Left renal pelvis (tissue), 4 donors: ENCODE measurements at places on chromosomes 4 and X. TPM values are rescaled to one million over a fixed set of nuclear protein-coding genes. Genes with fewer than 3 reads are reported as not detected.
A peak's percentile ranks its signal among the peaks of the same experiment; 100 is the strongest.

- no peak for DNase-seq
Observed at GRCh38 chrX:20547611-20548051, 280.9 kb upstream of the RPS6KA3 start.

GRCh38 chr4:70979445-70980008 lies 13.9 kb upstream of the DCK start:
- DNase-seq = no peak

GRCh38 chr4:165668694-165669093 lies 204.3 kb upstream of the TLL1 start:
- DNase-seq = no peak

DNA sequence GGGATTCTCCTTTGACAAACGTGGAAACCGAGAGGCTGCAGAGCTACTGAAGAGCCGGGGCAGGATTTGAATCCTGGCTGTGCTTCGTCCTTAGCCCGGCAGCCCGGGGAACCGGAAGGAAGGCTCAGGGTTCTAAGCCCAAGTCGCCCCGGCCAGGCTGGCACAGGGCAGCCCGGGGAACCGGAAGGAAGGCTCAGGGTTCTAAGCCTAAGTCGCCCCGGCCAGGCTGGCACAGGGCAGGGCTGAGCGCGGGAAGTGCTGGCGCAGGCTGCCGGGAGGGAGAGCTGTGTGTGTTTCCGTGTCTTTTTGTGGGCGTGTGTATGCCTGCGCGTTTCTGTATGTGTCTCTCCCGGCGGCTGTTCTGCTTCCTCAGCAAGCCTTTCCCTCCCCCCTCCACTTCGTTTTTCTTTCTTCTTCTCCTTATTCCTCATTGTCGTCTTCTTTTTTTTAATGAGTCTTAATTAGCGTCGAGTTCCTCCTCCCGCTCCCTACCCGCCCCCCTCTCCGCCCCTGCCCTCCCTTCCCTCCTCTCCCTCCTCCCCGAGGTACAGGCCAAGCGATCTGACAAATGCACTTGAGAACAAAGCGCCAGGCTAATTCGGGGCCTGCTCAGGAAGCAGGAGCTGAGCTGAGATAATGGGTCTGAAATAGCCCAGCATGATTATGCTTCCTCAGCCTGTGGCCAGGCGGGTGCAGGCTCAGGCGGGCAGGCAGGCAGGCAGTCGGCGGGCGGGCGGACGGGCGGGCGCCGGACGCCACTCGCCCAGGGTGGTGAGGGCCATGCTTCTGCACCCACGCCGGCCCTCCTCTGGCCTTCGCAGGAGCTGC lies 65.9 kb downstream of the EFNB1 start:
- DNase-seq = no peak

DNA sequence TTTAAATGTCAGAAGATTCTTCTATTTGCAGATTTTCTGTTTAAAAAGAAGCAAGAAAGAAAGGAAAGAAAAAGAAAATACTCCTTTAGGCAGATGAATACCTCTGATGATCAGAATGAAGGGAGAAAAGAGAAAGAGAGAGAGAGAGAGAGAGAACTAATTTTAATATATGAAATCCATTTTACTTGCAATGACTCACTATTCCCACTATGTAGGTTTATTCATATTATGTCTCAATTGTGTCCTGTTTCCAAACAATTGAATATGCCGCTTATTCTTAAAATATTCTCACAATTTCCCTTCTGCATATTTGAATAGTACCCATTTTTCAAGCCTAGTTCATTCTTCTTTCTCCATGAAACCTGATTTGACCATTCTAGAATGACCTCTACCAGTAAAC lies 11.7 kb downstream of the MEPE start:
- DNase-seq = no peak

- no peak for DNase-seq
Observed at GRCh38 chr4:17093481-17093880, 195.0 kb upstream of the LDB2 start.

GRCh38 chr4:79273915-79274314 lies 51.9 kb downstream of the NAA11 start:
- DNase-seq = peak; percentile 27

DNA sequence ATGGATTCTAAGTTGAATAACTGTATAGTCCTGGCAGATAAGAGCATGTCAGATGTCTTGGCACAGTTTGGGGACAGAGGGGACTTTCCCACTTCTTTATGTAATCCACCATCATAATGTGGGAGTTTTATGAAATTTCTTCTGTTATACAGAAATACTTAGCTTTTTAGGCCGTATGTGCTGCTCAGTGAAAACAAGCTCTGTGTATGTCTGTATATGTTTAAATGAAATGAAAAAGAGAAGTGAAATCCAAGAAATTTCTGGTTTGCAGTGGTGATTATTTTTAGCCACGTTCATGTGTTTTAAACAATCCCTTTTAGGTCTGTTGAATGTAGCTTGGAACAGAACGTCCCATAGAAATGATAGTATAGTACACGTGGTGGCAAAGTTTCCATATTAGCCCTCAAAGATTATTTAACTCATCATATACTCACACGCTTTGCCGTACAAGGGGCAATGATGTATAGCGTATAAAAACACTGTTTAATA lies 41.0 kb downstream of the GAB1 start:
- DNase-seq = no peak

Gene PITX2
- 3.0 TPM for polyA plus RNA-seq

DNA sequence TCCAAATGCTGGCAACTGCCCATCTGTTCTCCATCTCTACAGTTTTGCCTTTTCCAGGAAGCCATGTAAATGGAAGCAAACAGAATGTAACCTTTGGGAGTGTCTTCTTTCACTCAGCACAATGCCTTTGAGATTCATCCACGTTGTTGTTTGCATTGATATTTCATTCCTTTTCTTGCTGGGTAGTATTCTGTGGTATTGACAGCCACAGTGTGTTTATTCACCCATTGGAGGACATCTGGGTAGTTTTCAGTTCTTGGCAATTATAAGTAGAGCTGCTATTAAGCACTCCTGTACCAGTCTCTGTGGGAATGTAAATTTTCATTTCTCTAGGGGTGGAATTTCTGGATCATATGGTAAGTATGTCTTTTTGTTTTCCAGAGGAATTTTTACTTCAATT lies 194.3 kb upstream of the RPS6KA3 start:
- DNase-seq = no peak

DNA sequence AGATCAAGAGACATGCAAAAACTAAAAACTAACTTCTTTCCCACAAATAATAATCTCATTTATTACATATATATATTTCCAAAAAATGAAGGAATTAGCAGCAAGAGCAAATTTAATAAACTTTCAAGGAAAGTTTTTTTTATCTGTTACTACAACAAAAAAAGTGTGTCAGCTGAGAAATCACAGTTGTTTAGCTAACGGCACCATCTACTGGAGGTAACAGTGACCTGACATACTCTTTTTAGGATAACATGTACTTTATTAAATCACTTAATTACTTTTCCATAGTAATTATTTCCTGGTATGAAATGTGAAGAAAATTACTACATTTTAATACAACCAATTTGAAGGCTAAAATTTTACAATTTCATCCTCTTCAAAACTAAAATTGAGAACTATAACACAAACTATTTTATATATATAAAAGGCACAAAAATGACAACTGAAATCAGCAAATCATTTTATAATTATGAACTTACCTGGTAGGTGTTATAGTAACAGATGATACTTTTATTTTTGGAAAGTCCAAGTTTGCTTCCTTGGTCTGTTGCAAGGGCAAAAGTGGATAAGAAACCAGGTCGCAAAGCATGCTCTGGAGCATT lies 9.1 kb downstream of the LAMTOR3 start:
- no peak for DNase-seq

- DNase-seq = no peak
Observed at GRCh38 chr4:41024556-41025491, 189.5 kb downstream of the APBB2 start.

DNA sequence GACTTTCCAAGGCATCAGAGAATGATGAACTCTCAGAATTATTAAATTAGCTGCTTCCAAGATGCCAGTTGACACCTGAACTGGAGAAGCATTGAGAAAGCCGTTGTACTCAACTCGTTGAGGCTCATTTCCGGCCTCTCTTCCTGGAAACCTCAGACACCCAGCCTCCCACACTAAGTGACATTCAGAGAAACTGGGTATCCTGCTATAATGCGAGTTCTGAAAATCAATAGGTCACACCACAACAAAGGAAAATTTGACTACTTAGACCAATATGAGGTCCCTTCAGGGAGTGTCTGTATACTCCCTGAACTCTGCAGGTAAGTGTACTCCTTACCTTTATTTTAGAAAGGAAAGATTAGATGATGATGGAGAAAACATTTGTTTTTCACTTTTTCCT lies 51.2 kb downstream of the ENPEP start:
- no peak for DNase-seq

- DNase-seq = no peak
Observed at GRCh38 chr4:142925161-142925560, 79.1 kb upstream of the INPP4B start.

GRCh38 chr4:170011921-170012628 lies 14.1 kb downstream of the MFAP3L start:
- DNase-seq = no peak

GRCh38 chrX:8672176-8672575 lies 59.8 kb downstream of the ANOS1 start:
- DNase-seq = no peak

DNA sequence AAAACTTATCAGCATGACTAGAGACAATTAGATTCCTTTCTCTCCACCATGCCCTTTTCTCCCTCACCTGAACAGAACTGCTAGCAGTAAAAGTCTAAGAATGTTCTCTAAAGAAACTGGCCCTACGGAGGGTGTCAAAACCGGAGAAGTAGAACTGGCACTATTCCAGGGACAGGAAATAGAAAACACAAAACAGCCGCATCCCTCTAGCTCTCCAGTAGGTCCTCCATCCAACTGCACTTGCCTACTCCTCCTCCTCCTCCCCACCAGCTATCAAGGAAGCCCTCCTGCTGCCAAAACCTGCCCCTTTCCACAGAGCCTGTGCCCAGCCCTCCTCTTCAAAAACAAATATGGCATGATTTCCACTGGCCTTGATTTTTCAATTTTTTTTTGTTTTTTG lies 28.4 kb downstream of the FUNDC1 start:
- no peak for DNase-seq

- DNase-seq = no peak
Observed at GRCh38 chr4:139295942-139296299, 5.4 kb upstream of the NAA15 start.
